ENCODE measurements at places on chromosomes 1 and 21.

DNA sequence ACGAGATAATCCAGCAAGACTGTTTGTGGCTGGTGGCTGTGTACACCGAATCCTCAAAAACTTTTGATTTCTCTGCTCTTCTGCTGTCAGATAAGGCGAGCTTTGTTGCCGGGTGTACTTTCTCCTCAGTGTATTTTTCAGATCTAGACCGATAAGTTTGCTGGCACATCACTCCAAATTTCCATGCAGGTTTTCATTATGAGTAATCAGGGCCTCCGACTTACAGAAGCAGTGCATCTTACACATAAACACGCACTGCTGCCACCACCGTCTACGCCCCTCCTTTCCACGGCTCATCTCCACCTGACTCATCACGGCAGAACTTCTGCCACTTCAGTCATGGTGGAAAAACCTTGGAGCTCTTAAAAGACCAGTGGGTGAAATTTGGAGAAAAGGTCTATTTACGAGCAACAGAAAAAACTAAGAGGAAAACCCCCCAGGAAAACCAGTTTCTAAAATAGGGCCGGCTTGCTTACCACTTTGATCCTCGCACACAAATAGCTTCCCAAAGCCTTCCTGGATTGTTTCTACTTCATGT lies 7.7 kb downstream of the ZBTB21 start:
- DNase-seq = no peak

DNA sequence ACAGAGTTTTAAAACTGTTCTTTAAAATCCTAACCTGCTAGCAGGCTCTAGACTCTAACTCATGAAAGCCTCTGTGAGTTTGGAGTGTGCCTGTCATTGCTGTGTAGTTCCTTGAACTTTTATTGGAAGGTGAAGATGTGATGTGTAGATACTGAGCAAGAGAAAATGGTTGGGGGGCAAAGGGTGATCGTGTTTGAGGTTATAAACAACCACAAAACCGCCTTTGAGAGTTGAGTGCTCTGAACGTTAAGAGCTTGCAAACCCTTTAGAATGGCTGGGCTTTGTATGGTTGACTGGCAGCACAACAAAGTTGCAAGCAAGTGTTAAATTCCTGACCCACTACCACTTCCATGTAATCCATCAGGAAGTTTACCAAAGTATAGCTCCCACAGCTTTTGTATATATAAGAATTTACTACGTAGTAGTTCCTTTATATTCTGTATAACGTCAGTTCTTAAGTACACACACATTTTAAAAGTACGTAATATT lies 19.6 kb downstream of the BACE2 start:
- no peak for DNase-seq

- DNase-seq = no peak
Measured at GRCh38 chr1:1462318-1462966, 9.1 kb upstream of the ATAD3B start.

DNA sequence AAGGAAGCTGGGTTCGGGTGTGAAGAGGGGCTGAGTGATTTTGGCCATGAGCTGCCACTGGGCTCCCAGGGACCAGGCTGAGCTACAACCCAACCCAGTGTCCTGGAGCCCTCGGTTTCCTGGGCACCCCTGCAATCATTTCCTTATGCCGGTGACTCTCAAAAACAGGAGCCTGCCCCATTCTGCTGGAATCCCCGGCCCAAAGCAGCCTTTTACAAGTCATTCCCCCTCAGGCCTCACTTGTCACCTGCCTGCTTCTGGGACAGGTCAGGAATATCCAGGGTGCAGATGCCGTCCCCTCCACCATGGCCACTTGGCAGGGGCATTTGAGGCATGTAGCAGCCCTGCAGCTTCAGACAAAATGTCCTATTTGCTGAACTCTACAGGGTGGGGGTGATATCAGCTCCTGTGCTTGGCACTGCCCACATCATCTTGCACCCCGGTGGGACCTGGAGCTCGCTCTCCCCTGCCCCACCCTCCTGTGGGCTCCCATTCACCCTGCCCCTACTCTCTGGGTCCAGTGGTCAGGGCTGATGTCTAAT lies 30.0 kb downstream of the CDK18 start:
- DNase-seq = no peak

DNA sequence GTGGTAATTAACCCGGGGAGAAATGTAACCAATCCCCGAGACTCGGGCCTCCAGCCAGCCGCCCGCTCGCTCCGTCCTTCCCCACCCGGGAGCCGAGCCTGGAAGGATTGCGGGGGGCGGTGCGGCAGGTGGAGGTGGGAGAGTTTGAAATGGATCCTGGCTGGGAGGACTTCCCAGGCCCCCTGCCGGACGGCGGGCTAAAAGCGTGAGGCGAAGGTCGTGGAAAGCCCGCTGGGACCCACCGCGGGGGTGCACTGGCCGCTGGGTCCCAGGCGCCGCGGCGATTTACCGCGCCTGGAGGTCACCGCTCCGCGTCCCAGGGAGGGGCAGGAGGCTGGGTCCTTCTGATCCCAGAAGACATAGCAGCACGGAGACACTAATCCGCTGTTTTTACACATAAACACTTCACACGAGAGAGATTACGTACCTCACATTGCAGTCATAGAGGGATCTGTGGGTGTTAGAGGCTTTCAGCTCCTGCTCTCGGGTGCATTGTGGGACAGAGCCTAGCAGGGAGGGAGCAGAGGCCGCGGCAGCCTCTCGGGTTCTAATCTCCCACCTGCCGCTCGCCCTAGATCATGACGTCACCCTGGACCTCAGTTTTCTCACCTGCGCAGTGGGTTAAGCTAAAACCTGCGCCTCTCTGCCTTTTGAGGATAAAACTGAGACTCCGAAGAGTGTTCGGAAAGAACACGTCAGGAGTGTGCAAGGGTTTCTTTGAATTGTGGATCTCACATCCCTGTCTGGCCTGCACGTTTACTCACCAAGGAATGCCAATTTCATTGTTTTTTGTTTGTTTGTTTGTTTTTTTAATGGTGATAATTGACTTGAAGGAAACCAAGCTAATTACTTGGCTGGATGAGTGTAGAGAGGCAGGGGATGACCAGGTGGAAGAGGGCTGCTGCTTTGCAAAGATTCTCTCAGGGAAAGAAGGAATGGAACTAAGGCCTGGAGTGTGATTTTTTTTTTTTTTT lies 17.1 kb upstream of the TMEM9 start:
- no peak for DNase-seq

DNA sequence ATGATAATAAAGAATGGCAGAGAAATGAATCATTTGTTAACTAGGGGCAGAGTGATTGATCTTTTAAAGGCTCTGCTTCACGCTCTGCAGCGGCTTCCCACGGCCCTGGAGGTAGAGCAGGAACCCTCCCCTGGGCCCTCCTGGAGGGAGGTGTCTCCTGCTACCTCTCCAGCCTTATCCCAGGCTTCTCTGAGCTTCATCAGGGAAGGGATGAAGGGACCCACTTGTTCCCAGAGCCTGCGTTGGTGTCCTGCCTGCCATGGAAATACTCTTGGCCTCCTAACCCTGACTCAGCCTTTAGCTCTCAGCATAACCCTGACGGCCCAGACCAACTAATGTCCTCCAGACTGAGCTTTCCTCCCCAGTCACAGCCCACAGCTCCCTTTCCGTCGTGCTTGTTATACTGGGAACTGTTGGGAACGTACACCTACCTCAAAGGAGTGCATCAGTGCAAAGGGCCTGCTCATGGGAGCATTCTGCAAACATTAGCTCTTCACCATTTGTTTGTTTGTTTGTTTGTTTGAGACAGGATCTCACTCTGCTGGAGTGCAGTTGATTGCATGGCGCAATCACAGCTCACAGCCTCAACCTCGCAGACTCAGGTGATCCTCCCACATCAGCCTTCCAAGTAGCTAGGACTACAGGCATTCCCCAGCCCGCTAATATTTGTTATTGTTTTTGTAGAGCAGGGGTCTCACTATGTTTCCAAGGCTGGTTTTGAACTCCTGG lies 17.4 kb upstream of the HNRNPU start:
- no peak for DNase-seq

DNA sequence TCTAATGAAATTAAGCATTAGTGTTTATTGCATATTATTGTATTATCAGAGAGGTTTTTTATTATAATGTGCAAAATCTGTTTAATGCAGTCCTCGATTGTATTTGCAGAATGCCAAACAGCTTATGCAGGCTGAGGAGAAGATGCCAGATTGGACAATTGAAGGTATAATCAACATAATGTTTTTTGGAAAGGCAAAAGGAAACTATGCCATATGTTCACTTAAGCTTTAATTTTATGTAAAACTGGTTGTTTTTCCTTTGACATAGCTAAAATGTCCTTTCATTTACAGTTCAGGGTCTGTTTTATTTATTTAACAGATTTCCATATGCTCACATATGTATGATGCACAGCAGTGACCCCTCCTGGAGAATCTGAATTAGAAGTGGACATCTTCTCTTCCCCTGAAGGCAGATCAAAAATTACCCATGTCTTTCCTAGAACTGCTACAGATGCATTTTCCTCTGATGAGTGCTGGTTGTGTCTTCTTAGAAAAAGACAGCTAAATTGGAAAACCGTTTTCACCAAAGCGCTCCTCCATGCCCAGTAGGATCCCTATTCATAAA lies 143.5 kb upstream of the USH2A start:
- DNase-seq = no peak

GRCh38 chr1:22344329-22344630 lies 107.4 kb upstream of the ZBTB40 start:
- no peak for DNase-seq

- DNase-seq = no peak
Measured at GRCh38 chr1:201311356-201312011, 28.2 kb downstream of the PKP1 start.

DNA sequence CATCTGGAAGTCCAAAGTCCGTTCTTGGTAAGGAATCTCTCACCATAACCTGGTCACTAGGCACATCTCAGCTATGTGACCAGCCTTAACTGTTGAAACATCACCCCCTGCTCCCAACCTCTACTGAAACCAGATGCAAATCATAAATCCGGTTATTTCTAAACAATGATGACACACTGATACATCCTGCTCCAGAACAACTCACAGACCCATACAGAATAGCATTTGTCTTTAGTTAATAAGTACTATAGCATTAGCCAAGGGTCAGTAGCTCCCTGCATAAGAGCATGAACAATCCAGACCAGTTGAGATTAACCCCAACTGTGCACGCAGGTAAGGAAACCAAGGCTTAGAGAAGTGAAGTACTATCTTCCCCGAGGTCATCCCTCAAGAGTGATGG lies 38.0 kb upstream of the KCTD3 start:
- no peak for DNase-seq

GRCh38 chr1:222048094-222048595 lies 306.3 kb upstream of the DUSP10 start:
- DNase-seq = no peak

GRCh38 chr1:154304664-154305337 lies 16.1 kb upstream of the AQP10 start:
- no peak for DNase-seq

- DNase-seq = no peak
Measured at GRCh38 chr1:44262414-44262813, 49.1 kb downstream of the DMAP1 start.

DNA sequence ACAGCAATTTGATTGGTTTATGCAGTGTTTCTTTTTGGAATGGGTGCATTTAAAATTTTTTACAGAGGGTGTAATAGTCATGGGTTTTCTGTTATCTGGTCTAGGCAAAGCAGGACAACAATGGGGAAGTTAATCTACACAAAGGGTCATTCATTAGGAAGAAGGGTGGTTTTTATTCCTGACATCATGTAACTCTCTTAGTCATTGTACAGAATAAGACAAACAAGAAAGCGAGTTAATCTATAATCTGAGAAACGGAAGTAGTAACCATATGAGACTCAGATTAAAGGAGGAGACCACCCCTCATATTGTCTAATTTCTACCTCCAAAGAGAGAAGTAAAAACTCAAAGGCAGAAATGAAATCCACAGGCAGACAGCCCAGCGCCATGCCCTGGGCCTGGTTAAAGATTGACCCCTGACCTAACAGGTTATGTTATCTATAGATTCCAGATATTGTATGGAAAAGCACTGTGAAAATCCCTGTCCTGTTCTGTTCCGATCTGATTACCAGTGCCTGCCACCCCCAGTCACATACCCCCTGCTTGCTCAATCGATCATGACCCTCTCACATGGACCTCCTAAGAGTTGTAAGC lies 10.5 kb upstream of the IFI6 start:
- no peak for DNase-seq

GRCh38 chr1:201254625-201255478 lies 28.5 kb upstream of the PKP1 start:
- no peak for DNase-seq

All from brain pericyte (primary cell).